Panc1 (cell line): ENCODE measurements at places on chromosomes 2 and 18.

DNA sequence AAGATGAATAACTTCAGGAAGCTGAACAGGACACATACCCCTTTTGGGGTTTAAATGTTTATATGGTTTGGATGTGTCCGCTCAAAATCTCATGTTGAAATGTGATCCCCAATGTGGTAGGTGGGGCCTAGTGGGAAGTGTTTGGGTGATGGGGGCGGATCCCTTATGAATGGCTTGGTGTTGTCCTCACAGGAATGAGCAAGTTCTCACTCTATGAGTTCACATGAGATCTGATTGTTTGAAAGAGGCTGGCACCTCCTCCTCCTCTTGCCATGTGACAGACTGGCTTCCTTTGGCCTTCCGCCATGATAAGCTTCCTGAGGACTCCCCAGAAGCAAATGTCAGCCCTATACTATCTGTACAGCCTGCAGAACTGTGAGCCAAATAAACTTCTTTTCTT lies 88.6 kb upstream of the ZNF532 start:
- no peaks in the 10 kb centered on the region for H3K27me3 ChIP-seq
- H3K27ac ChIP-seq: no peak overlapping the region
- no peak for DNase-seq

GRCh38 chr2:111896576-111896975 lies 1.8 kb upstream of the MERTK start:
- DNase-seq: no peak
- H3K4me3 ChIP-seq: no peak overlapping the region
- no peak overlapping the region for H3K27ac ChIP-seq
- H3K4me1 ChIP-seq: peaks cover 16% of the 10 kb centered on the region
- H3K36me3 ChIP-seq: no peaks in the 10 kb centered on the region
- no peaks in the 10 kb centered on the region for H3K27me3 ChIP-seq

DNA sequence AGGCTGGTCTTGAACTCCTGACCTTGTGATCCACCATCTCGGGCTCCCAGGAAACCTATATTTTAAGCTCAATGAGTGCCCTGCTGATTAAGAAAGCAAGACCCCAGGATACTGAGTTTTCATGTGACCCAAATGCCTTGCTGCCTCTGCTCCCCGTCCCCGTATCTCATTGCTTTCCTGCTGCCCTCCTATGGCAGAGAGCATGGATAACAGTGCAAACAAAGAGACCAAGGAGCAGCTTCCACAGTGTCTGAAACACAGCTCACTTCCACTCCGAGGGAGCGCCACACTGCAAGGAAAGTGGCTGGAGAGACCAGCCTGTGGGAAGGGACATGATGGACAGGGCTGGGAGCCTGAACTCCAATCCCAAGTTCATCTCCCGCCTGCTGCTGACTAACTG lies 246.8 kb downstream of the TMEM182 start:
- no peak for DNase-seq
- H3K36me3 ChIP-seq: no peaks in the 10 kb centered on the region
- H3K4me1 ChIP-seq: no peaks in the 10 kb centered on the region
- no peak overlapping the region for H3K4me3 ChIP-seq
- H3K27ac ChIP-seq: no peak overlapping the region
- H3K27me3 ChIP-seq: no peaks in the 10 kb centered on the region

DNA sequence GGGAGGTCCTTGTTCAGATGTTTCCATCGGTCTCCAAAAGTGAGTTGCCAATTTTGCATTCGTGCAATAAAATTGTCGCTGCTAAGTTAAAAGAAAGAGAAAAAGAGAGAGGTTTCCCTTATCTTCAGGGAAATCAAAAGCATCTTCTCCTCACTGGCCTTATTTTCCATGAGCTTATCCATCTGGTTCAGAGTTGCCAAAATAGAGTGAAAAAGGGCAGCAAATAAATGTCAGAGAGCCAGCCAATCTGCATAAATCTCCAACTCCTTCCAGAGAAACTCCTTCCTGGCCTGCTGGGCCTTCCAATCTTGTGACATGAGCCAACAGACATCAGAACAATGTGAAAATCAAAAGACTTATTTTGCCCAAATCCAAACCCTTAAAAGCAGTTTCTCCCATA lies 28.4 kb downstream of the PAX3 start:
- H3K27me3 ChIP-seq: peaks cover 9% of the 10 kb centered on the region; the same call in 1 of the 2 replicates
- H3K36me3 ChIP-seq: no peaks in the 10 kb centered on the region
- DNase-seq: no peak
- no peak overlapping the region for H3K27ac ChIP-seq

GRCh38 chr2:78979380-78980151 lies 45.9 kb upstream of the REG3G start:
- peak; percentile 32 for DNase-seq
- H3K4me3 ChIP-seq: no peak overlapping the region
- 0 out of 2 replicates have a peak, but pooled peaks cover 5% of the 10 kb centered on the region for H3K27me3 ChIP-seq

DNA sequence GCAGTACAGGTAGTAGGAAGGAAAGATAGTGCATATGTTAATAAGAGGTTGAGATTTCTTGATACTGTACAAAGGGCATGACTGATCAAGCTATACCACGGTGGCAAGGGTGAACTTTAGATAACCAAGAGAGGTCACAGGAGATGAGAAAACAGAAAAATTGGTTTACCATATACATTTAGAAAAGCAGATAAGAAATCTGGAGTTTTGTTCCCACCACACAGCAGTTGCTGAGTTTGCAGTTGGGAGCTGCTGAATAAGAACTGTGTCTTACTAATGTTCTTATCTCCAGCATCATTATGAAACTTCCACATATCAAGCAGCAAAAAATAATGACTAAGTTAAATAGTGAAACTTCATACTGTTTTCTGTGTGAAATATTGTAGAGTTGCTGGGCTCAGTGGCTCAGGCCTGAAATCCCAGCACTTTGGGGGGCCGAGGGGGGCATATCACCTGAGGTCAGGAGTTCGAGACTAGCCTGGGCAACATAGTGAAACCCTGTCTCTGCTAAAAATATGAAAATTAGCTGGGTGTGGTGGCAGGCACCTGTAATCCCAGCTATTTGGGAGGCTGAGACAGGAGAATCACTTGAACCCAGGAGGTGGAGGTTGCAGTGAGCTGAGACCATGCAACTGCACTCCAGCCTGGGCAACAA lies 12.0 kb upstream of the IMPACT start:
- no peaks in the 10 kb centered on the region for H3K4me1 ChIP-seq
- H3K4me3 ChIP-seq: no peak overlapping the region
- H3K27me3 ChIP-seq: no peaks in the 10 kb centered on the region; the same call in 1 of the 2 replicates
- no peak for DNase-seq
- no peak overlapping the region for H3K27ac ChIP-seq

- H3K4me3 ChIP-seq: no peak overlapping the region
- no peaks in the 10 kb centered on the region for H3K36me3 ChIP-seq
- H3K4me1 ChIP-seq: no peaks in the 10 kb centered on the region
Observed at GRCh38 chr2:204722691-204723090, 177.4 kb downstream of the PARD3B start.

DNA sequence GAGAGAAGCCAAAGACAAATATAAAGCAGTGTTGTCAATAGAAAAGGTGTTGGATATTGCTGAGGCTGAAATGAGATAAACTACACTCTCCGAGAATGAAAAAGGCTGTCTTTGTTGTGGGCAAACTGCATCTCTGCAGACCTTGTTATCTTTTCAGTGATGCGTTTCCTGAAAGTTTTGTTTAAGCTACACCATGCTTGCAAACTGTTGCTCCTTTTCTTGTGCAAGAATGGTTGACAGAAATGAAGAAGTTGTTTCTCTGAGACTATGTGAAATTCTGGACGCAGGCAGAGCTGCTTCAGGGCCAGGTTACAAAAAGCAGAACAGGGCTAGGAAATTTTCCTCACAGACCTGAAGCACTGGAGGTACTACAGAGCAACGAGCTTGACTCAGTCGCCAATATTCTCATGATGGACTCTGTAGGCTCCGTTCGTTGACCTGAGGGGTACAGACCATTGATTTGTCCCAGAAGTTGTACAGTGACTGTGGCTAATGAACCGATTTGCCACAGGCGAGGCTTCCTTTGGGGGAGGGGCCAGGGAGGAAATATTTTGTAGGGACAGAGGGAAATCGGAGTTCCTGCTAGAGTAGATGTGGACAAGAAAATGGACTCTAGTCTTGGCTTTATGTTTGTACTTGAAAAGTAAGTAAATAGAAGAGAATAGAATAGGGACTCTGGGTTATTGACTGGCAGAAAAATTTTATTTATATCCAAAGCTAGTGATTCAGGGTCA lies 3.5 kb upstream of the ATL2 start:
- no peak for DNase-seq
- H3K27ac ChIP-seq: no peak overlapping the region
- no peaks in the 10 kb centered on the region for H3K27me3 ChIP-seq
- no peak overlapping the region for H3K4me3 ChIP-seq

DNA sequence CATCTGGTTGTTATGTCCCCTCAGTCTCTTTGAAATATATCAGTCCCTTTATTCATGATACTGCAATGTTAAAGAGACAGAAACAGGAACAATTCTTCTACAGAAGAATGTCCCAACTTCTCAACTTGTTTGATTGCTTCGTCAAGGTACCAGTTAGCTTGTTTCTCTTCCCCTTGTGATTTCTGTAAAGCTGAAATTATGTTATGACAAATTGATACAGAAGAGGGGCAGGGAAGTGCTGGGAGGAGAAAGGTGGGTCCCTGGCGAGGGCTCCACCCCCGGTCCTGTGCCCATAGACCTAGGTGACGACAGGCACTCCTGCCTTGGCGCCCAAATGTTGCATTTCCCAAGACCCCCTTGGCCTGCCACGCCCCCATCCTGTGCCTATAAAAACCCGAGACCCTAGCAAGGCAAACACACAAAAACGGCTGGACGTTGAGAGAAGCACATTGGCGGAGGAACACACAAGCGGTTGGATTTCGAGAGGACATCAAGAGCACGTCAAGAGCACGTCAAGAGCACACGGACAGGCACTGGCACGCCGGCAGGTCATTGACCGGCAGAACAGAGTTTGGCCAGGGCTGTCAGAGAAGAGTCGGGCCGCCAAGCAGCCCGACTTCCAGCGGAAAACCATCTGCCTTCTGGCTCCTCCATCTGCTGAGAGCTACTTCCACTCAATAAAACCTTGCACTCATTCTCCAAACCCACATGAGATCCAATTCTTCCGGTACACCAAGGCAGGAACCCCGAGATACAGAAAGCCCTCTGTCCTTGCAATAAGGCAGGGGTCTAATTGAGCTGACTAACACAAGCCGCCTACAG lies 11.5 kb upstream of the RTN4 start:
- no peak overlapping the region for H3K27ac ChIP-seq
- no peaks in the 10 kb centered on the region for H3K27me3 ChIP-seq
- no peaks in the 10 kb centered on the region for H3K36me3 ChIP-seq
- no peak overlapping the region for H3K4me3 ChIP-seq
- no peak for DNase-seq

DNA sequence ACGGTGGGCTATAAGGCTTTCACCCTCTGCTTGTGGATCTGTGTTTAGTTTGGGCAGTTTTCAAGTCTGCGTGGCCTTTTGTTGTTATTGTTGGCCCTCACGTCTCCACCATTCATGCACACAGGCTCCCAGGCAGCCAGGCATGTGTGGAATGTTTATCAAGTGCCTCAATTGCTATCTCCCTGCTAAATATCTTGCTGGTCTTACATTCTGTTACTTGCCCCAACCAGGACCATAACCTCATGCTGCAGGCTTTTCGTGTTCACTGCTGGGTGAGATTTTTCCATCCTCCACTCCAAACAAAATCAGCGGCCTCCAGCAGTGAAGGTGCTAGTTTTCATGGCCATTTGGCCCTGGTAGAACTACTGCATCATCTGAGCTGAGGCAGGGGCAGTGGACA lies 63.0 kb upstream of the DSC1 start:
- no peaks in the 10 kb centered on the region for H3K36me3 ChIP-seq
- DNase-seq: no peak
- H3K4me3 ChIP-seq: no peak overlapping the region
- no peaks in the 10 kb centered on the region for H3K27me3 ChIP-seq
- H3K4me1 ChIP-seq: peaks cover 3% of the 10 kb centered on the region; the same call in 1 of the 2 replicates

- no peaks in the 10 kb centered on the region for H3K27me3 ChIP-seq
- no peak overlapping the region for H3K4me3 ChIP-seq
- H3K27ac ChIP-seq: peak overlapping the region; percentile 65
Observed at GRCh38 chr2:47038656-47039488, 116.2 kb downstream of the STPG4 start.

GRCh38 chr2:19864381-19864780 lies 37.4 kb downstream of the TTC32 start:
- H3K36me3 ChIP-seq: no peaks in the 10 kb centered on the region
- H3K27me3 ChIP-seq: no peaks in the 10 kb centered on the region
- no peak overlapping the region for H3K27ac ChIP-seq

GRCh38 chr2:96584017-96584416 lies 47.5 kb downstream of the ARID5A start:
- H3K27ac ChIP-seq: no peak overlapping the region
- DNase-seq: no peak
- no peaks in the 10 kb centered on the region for H3K4me1 ChIP-seq
- no peaks in the 10 kb centered on the region for H3K36me3 ChIP-seq
- no peak overlapping the region for H3K4me3 ChIP-seq

DNA sequence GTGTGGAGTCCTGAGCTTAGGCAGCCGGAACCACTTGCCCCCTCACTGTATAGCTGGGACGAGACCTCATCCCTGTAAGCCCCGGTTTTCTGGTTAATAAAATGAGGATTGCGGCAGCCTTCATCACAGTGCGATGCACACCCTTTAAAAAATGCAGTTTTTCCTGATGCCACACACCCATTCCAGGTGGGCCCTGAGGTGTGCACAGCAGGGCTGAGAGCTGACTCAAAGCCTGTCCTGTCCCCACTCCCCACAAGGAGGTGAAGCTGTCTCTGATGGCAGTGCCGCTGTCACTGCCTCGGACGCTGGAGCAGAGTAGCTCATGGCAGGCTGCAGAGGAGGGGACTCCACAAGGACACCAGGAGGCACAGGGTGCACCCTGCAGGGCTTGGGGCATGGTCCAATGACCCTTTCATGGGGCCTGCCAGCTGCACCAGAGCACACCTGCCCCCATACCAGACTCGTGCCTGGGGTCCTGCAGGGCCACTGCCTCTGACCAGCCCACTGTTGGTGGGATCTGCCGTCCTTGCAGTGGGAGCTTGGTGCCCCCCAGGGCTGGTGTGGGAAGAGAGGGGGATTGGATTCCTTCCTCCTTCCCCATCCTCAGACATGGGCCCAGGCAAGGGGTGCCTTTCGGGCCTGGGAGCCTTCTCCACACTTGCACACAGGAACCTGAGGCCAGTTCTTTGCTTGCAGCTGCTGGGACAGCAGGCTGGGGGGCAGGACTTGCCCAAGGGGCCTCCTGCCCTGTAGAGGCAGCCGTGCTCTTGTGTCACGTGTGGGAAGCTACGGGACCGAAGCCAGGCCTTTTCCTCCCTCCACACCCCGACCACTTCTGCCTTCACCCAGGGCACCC lies 22.8 kb downstream of the GPC1 start:
- H3K27me3 ChIP-seq: no peaks in the 10 kb centered on the region
- no peak for DNase-seq
- peaks cover 47% of the 10 kb centered on the region for H3K4me1 ChIP-seq
- H3K27ac ChIP-seq: no peak overlapping the region
- no peaks in the 10 kb centered on the region for H3K36me3 ChIP-seq

GRCh38 chr2:233847248-233847898 lies 7.0 kb downstream of the HJURP start:
- no peaks in the 10 kb centered on the region for H3K27me3 ChIP-seq
- peaks cover 48% of the 10 kb centered on the region for H3K36me3 ChIP-seq
- no peak overlapping the region for H3K4me3 ChIP-seq
- DNase-seq: no peak
